ENCODE measurements at places on chromosomes 2 and 18.
A peak's percentile ranks its signal among the peaks of the same experiment; 100 is the strongest.

DNA sequence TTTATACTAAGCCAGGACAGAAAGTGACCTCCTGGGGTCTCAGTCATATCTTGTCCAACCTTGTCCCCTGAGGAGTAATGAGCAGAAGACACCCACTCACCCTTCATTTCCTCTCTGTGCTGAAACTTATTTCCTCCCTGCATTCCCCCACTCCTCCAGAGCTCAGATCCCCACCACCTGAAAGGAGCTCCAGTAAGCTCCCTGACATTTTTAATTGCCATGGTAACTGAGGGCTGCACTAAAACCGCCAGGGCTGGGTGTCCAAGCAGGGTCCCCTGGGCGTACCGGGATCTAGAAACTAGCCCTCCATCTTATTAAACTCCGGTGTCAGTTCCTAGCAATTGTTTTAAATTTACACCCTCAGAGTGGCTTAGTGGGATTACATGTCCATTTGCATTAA, 393.3 kb upstream of the HNRNPA3 start:
- no peak for DNase-seq

GRCh38 chr2:220243571-220243970, 616.1 kb downstream of the SLC4A3 start:
- DNase-seq = no peak

- DNase-seq = no peak
These were observed 397.1 kb downstream of the KCNJ3 start for GRCh38 chr2:155095613-155096012.

DNA sequence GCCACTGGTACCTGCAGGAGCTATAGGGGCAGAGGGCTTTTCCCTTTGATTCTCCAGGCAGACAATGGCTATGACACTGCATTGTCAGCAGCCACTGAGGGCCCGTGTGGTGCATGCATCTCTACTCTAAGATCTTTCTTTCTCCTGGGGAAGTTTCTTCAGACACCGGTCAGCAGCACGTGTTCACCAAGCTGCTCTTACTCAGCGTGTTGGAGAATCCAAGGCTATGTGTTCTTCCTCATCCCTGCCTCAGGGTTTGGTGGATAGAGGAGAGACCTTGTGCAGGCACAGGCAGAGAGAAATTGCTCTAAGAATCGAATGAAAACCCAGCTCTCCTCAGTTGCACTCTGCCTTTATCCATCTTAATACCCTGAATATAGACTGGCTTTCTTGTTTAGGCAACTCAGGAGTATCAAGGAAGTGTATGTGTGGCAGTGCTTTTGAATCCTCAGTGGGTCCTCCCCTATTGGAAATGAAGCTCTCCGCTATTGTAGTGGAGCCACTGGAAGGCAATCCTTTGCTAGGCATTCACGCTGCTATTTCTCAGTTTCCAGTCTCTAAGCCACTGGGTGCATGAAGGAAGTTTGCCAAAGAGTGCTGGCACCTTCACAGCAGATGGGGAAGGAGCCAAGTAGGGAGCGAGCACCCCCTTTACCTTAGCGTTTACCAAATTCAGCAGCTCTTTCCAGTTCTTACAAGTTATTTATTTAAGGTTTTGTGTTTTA, 86.9 kb upstream of the EML6 start:
- no peak for DNase-seq

DNA sequence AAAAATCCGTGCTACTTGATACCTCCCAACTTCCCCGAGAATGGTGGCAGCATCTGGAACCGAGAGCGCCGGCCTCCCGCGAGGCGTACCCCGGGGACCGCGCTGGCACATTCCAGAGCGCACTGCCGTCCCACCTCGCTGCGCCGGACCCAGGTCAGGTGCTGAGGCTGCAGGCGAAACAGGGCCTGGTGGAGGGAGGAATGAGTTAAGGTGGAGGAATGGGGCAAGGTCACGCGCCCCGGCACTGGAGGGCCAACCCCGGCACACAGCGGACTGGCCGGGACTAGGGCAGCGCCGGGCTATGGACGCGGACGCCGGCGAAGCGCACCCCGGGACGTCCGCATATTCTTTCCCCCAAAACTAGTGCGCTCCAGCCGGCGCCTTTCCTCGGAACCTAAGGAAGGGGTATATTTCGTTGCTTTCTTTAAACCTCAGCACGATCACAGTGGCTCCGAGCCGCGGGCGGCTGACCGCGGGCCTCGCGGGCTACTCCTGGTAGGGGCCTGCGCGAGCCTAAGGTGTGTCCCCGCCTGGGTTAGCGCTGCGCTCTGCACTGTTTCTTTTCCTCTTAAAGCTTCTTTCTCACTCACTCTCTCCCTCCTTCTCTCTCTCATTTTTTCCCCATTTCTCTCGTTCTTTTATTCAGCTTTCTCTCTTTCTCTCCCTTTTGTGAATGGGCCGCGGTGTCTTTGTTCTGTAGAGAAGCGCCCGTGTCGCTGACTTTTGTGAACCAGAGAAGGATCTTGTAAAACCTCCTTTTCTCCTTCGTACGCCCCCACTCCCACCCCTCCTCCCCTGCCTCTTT, 2.1 kb upstream of the OTX1 start:
- no peak for DNase-seq

- DNase-seq = no peak
These were observed 259.8 kb upstream of the CXCR4 start for GRCh38 chr2:136377423-136378382.

DNA sequence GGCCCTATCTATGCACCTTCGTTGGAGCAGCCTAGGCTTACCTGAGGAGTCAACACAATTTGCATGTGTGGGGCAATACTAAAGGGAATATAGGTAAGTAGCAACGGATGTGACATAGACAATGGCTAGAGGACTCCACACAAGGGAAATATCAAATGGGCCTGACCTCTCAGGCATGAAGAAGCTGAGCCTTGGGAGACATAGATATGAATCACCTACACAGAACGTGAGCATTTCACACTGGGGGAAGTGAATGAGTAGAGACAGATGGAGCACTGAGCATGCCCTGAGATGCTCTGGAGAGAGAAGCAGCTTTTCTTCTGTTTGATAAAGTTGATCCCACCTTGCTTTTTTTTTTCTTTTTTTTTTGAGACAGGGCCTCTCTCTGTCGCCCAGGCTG, 97.9 kb downstream of the ATL2 start:
- DNase-seq = no peak

DNA sequence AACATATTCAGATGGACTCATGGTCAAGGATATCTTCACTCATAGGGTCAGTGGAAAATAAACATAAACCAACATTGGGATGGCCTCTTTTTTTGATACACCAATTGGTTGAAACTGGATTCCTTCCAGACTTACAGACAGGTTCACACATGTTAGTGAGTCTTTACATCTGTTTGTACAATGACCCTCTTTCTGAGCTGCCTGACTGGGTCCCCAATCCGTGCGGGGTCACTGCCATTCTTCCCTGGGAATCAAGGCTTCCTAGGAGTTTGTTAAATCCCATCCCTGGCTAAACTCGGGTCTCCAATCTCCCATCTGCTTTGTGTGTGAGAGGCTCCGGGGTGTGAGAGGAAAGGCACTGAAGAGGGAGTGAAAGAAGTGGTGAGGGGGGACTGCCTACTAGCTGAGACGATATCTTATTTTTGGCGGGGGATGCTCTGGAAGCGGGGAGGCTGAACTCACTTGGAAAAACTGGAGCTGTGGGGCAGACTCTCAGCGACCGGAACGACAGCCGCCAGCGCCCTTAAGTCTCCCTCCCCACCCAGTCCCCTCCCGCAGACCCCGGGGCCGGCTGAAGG, 487 bp downstream of the STARD6 start:
- no peak for DNase-seq

DNA sequence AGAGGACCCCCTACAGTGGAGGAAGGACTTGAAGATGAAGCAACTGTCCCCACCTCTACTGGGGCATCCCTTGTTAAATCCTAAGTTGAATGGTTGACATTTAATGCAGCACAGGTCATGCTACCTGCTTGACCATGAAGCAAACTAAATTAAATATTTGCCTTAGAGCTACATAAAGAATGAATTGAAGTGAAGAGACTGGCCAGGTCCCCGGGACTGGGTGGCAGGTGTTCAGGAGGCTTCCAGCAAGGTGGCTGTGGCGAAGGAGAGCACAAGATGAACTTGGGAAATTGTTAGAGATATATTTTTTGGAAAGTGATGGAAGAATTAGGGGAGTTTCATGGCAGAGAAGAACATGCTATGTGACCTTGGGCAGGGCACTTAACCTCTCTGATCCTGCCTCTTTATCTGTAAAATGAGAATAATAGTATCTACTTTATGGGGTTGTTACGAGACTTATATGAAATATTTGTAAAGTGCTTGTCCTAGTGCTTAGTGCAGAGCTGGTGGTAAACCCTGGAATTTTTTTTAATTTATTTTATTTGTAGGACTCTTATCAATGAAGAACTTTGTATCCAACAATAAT, 37.3 kb downstream of the EFR3B start:
- DNase-seq = no peak

- DNase-seq = no peak
These were observed 25.7 kb upstream of the LPIN1 start for GRCh38 chr2:11720752-11721151.

DNA sequence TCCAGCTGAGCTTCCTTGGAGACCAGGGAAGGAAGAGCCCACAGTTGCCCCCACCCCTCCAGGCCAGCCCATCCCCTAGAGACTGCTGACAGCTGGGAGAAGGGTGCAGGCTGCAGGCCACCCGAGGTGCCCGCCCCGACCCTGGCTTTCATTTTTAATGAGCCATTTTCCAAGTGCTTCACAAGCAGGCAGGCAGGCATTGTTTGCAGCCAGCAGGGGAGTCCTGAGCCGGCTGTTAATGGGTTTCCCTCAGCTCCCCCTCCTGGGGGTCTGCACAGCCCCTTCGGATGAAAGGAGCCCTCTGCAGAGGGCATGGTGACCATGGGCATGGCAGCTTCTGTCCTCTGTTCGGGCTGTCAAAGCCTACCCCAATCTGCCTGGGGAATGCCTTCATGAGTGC, 94.5 kb downstream of the ZBTB7C start:
- no peak for DNase-seq

GRCh38 chr2:187168720-187169713, 279.0 kb downstream of the CALCRL start:
- DNase-seq = no peak

- DNase-seq = no peak
These were observed 86.5 kb downstream of the STK39 start for GRCh38 chr2:168160897-168161296.

DNA sequence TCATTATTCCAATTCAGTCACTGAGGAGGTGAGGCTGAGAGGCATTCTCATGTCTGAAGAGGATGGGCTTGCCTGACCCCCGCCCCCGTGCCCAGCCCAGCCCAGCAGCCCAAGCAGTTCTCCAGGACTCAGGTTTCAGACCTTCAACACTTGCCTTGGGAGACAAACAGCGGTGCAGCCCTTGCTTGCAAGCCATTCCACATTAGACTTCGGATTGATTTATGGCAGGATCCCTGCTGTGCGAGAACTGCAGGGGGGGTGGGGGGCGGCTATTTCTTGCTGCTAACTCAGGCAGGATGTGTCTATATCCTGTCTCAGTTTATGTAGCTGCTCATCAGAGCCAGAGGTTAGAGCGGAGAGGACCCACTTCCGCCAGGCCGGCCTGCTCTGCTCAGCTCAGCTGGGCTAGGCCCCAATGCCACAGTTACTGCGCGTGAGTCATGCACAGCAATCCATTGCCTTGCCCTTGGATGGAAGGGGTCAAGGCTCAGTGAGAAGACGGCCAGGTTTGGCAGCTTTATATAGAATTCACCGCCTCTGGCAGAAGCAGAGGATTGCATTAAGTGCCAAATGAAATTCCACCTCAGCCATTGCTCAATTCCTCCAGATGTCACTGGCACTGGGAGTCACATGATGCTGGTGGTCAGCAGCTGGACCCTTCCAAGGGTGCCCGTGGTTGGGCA, 1.8 kb downstream of the GYPC start:
- DNase-seq = peak; percentile 62

DNA sequence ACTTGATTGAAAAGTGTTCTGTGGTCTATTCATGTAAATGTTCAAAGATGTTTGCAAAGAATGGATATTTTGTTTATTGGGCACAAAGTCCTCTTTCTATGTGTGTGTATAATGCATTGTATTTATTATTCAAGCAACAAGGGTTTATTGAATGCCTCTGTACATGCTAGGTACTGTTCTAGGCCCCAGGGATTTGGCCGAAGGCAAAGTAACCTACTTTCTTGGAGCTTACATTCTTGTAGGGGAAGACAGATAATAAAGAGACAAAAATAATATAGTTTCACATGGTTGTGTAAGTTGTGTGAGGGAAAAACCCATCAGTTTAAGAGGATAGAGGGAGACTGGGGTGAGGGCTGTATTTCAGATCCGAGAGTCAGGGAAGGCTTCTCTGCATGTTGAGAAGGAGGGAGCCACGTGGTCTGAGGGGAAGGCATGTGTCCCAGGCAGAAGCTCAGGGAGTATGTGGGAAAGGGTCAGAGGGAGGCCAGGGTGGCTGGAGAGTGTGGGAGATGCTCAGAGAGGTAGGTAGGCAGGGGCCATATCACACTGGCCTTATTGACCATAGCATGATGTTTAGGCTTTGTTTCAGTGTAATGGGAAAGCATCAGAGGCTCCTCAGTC, 40.4 kb upstream of the GPR155 start:
- DNase-seq = no peak

DNA sequence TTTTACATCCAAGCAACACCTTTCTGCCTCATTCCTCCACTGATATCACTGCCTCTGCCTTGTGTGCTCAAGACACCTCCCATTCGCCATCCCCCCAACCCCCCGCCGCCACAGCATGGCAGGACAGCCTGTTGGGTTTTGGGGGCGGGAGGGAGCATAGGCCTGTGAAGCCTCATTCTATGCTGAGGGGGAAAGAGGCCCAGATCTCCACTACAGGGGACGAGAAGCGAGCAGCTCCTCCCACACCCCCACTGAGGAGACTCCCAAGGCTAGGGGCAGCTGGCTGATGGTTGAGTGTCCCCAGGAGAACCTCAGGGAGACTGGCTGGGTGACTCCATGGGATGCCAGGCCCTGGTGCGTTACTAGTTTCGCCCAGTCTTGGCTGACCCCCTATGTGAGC, 214.3 kb upstream of the SIX2 start:
- DNase-seq = no peak

DNA sequence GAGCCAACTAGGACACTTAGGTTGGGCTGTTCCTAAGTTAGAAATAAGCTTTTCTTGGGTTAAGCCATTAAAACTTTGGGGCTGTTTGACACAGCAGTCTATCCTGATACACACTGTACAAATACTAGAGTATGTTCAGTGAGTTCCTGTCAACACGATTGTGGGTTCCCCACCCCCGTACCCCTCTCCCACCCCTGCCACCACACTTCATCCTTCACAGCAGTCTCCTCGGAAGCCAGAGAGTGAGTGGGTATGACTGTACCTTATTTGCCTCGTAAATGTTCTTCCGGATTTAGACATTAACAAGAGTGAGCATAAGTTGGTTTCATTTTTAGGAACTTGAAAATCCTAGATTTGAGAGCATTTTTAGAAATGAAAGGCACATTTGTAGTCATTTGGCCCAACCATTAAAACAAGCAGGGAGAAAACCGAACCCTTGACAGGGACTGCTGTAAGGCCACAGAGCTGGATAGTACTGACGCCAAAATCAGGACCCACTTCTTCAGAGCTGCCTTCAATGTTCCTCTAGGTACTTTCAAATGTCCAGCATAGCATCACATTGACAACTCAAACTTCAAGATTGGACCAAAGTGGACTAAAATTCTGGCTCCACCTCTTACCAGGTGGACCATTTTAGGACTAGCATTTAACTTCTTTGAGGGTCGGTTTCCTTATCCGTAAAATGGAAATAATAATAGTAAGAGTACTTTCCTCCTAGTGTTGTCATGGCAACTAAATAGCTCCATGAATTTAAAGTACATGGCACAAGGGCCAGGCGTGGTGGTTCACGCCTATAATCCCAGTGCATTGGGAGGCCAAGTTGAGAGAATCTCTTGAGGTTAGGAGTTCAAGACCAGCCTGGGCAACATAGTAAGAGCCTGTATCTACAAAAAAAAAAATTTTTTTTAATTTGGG, 166.3 kb upstream of the SERTAD2 start:
- DNase-seq = no peak

Data from activated naive CD4-positive, alpha-beta T cell (primary cell).